ENCODE measurements at places on chromosomes 2 and 18. TPM values are rescaled to one million over a fixed set of nuclear protein-coding genes. Genes with fewer than 3 reads are reported as not detected.

DNA sequence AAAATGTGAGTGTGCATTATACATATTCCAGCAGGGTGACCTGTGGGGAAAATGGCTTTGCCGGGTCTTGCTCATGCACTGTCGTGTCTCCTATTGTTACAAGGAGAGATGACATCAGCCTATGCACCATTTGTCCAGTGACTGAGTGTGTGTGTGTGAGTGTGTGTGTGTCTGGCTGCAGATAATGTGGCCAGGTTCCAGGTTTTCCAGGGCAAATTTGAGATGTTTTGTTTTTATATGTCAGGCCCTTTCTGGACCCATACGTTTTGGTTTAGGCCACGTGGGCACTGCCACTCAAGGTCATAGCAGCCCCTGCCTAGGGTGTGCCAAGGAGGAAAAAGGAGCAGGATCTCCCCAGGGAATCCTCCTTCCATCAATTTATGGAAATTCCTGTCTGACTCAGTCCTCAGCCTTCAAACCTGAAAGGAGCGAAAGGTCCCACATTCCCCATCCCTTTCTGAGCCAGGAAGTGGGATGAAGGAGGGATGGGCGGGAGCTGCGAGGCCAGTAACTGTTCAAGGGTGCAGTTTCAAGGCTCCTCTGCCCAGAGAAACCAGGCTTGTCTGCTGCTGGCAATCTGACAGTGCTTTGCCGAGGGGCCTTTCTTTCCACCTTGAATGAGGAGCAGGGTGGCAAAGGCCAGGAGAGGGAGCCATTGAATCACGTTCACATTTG lies 93.0 kb upstream of the SMAD2 start:
- DNase-seq, result peak; percentile 50

DNA sequence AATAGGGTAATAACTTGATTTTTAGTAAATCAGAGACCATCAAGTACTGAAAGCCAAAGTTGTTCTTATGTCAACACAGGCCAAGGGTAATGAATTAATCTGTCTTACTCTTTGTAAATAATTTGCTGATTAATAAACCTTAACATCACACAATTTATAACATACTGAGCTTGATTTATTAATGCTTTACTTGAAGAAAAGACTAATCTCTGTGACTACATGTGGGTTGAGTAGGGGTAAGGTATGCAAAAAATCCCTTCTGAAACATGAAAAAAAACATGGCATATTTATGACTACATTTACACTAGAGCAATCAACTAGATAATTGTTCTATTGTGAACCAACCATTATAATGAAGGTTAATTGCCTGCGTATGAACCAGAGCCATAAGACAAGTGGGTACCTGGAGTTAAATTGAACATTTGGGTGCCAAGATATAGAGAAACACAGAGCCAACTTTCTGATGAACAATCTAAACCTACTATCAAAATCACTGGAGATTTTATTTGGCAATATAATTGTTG lies 67.7 kb upstream of the GRB14 start:
- DNase-seq, result no peak

DNA sequence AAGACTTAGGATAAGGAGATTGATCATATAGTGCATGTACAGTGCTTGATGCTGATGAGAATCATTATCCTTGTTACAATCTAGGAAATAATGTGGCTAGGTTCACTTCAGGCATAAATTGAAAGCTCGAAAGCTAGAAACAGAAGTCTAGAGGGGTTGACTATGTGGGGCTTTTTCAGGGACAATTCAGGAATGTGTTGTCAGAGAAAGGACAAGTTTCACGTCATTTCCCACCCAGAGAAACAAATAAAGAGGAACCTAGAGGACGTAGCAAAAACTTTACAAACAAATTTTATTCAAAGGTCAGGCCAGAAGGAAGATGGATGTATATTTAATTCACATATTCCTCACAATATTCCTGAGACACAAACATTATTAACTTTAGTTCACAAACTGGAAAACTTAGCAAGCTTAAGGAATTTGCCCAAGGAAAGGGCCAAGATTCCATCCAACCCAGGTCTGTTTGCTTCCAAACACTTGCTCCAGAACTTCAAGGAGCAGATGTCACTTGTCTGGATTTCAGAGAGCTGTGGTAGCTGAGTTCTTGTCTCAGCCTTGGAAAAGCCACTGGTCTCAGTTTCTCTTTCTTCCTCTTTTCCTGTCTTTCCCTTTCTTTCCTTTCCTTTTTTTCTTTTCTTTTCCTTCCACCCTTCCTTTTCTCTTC lies 7.4 kb downstream of the CYRIA start:
- no peak for DNase-seq

- DNase-seq, result no peak
Measured at GRCh38 chr2:127626175-127626574, 19.8 kb upstream of the GPR17 start.

- no peak for DNase-seq
Measured at GRCh38 chr2:215736653-215737290, 276.6 kb downstream of the MREG start.

GRCh38 chr2:201040867-201041628 lies 30.4 kb downstream of the HYCC2 start:
- no peak for DNase-seq

DNA sequence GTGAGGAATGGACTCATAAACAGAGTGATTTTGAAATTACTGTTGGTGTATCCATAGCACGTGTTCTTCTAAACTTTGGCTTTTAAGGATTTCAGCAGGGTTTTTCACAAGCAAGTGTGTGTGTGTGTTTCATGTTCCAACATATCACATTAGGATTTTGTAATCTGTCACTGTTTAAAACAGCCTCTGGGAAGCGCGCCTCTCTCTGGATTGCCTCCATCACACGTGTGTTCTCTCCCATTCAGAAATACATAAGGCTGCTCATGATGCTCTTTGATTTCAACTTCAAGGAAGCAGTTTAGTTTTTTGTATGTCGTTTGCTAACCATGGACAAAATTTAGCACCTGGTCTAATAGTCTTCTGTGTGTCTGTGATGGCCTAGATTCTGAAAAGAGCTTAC lies 370.4 kb downstream of the MTX2 start:
- DNase-seq, result no peak

- no peak for DNase-seq
Measured at GRCh38 chr2:65765376-65765775, 333.0 kb upstream of the SPRED2 start.

- no peak for DNase-seq
Measured at GRCh38 chr2:64939332-64939917, 49.8 kb upstream of the SLC1A4 start.

DNA sequence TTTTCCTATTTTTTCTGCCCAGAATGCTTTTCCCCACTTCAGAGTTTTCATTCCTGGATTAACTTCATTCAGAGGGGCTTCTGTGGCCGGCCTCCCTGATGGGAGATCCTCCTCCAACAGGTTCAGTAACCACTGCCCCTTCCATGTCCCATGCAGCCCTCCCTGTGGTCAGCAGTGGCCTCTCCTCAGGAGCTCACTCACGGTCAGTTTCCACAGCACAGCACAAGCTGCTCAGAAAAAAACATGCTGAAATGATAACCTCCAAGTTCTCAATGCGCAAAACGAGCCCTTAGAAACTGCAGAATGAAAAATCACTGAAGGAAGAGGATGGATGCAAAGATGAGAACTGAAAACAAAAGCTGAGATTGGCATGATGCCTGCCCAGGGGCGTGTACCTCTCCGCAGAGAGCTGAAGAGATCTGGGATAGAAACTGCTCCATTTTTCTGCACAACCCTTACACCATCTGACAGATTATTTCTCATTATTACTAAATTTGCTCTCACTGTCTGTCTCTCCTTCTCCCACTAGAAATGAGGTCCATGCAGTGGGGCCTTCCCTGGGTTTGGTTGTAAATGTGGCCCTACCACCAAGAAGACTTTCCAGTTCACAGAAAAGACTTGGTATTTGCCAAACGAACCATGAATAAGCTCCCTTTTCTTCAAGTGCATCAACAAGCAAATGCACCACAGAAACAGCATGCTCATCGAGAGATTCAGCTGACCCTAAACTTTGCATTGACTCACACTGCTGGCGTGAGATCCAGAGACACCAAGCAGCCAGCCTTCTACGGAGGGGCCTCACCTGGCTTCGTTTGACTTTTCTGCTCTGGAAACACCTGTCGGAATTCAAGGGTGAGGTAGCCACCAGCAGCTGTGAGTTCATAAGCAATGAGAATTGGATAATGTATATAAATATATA lies 51.5 kb downstream of the TMEM18 start:
- no peak for DNase-seq

GRCh38 chr2:193542762-193543161 lies 1348.0 kb upstream of the TMEFF2 start:
- no peak for DNase-seq

- DNase-seq, result no peak
Measured at GRCh38 chr18:60411715-60412114, 39.1 kb upstream of the MC4R start.

DNA sequence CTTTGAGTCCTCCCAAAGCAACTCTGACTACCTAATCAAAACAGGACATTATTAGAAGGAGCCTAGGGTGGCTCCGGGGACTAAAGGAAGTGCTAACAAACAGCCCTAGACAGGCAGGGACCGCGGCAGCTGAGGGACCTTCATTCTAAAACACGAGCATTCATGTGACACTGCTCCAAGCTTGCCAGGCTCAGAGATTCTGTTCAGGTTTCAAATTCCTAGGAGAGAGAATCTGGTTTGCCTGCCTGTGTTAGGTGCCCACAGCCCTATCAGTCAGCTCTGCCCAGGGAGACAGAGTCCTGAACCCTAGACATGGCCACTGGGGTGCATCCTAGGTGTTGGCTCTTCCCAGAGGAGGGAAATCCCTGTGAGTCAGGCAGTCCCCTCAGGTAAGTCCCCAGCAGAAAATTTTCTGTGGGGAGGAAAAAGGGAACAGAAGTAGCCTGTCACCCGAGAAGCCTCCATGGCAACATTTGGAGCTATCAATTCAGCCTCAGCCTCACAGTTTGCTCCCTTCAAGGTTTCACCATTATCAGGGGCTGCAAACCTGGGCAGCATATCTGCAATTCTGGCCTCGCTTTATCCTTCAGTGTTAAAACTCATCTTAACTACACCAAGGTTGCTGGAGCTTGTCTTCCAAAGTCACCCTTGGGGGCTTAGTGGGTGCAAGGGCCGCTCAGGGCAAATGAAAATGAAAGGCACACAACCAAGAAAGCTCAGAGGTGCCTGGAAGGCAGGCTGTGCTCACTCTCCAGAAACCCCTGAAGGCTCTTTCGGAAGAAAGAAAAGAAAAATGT lies 28.6 kb downstream of the PCBP1 start:
- DNase-seq, result no peak

DNA sequence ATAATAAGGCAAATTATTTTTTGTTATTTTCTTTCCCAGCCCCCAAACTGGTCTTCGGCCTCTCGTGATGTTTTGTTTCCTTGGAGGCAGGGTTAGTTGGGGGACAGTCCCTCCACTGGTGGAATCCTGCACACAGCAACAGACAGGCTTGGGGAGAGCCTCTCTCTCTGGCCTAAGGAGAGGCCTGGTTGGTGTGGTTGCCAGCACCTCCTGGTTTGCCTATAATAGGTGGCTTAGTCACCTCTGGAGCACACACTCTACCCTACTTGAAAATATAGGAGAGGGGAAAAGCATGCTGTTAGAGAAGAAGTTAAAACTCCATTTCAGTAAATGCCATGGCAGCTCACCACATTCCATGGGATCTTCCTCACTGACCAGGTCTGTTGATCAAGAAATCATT lies 417.2 kb upstream of the MEIS1 start:
- no peak for DNase-seq

DNA sequence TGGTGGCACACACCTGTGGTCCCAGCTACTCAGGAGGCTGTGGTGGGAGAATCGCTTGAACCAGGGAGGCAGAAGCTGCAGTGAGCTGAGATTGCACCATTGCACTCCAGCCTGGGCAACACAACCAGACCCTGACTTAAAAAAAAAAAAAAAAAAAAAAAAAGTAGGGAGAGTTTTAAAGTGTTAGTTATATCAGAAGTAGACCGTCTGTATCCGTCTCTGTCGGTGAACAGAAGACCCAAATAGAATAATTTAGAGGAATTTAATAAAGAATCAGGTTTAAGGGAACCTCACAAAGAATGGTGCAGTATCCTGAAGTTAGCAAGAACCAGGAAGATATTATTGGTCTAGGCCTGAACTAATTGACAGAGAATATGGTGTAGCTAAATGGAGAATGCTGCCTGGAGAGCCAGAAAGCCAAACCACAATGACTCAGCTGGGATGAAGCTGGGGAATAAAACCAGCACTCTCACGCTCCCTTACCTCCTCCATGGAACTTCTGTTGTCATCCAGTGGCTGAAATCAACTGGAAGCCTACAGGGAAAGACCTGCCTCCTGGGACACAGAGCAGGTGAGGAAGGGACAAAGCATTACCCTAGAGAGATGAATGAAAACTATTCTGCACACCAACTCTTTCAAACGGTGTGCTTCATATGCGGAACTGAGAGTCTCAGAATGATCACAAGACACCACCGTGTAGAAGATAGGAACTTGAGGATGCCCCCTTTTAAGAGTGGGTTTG lies 39.1 kb upstream of the PLEKHM3 start:
- no peak for DNase-seq

- peak; percentile 89 for DNase-seq
Measured at GRCh38 chr2:170812710-170813600, 3.7 kb upstream of the GAD1 start.

- DNase-seq, result no peak
Measured at GRCh38 chr18:46794607-46795006, 37.8 kb upstream of the ST8SIA5 start.

- no peak for DNase-seq
Measured at GRCh38 chr2:218077464-218078216, 8.6 kb downstream of the RUFY4 start.

GRCh38 chr2:210392469-210392881 lies 77.5 kb upstream of the MYL1 start:
- DNase-seq, result peak; percentile 51

- no peak for DNase-seq
Measured at GRCh38 chr18:37391698-37392548, 173.7 kb downstream of the CELF4 start.

DNA sequence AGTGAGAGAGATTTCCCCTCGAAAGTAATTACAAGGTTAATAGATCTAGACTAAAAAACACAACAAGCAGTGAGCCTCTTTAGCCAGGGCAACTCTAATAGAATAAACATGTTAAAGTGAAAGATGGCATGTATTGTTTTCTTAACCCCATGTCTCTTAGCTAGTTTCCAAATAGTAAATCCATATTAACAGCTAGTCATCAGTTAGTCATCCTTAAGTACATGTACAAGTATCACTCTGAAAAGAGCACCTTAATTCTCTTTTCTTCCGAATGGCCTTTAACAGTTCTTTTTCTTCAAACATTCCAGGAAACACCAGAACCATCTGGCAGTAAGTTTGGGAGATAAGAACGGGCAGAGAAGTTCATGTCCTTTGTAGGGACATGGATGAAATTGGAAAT lies 1480.0 kb downstream of the LRP1B start:
- DNase-seq, result no peak

Gene SERPINE2
- 32.9 TPM for total RNA-seq

Gene RELCH
- 39.7 TPM for total RNA-seq

Gene HK2
- total RNA-seq, result 45.8 TPM

Gene DYSF
- total RNA-seq, result 23.2 TPM

Gene MCM6
- total RNA-seq, result 19.5 TPM

Gene NT5C1B
- not detected for total RNA-seq

Gene IL36RN
- total RNA-seq, result 10.9 TPM

Gene SLC9A2
- total RNA-seq, result 6.8 TPM

Gene DAW1
- not detected for total RNA-seq

Gene TAF4B
- 7.2 TPM for total RNA-seq

Gene ASTL
- 0.30 TPM for total RNA-seq
